Mesenteric fat pad (tissue), 1 donor: ENCODE measurements at places on chromosomes 13 and 19. TPM values are rescaled to one million over a fixed set of nuclear protein-coding genes. Genes with fewer than 3 reads are reported as not detected.

GRCh38 chr13:113143466-113144254 is 14.8 kb upstream of the PROZ start:
- DNase-seq = peak; percentile 87

DNA sequence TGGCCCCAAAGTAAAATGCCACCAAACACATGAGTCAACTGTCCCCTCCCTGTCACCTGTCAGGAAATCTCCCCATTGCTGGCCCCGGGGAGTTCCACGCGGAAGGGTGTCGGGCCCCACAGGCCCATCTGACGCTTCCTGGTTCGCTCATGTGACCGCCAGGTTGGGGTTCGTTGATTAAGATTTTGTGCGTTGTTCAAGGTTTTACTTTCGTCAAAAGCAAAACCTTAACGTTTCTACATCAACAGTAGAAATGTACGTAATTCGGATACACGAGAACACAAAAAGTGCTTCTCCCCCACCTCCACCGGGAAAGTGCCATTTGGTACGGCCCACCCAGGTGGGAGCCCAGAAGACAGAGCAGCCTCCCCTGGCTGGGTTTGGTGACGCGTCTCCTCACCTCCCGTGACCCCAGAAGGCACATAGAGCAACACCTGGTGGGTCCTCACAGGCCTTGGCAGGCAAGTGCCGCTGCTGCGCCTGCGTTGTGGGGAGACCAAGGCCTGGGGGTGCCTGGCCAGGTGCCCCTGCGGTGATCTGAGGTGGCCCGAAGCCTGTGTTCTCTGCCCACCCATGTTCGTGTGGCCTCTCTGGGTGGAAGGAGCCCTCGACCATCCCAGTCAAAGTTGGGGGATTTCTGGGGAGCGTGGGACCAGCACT is 161.6 kb downstream of the KDM4B start:
- DNase-seq = no peak

GRCh38 chr19:50803633-50804419 is 13.6 kb downstream of the ACP4 start:
- DNase-seq = no peak

DNA sequence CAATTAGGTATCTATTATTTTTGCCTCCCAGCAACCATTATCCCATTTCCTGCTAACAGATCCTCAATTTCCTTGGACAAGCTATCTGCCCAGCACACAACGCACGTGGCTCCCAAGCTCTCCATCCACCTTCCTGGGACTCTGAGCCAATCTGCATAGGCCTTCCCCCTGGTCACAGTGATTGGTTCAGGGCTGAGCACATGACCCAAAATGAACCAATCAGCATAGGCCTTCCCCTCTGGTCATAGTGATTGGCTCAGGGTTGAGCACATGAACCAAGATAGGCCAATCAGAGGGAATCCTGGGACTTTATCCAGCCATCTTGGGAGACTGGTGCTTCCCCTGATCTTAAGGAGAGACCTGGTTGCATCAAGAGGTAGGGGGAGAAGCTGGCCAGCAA is 5.8 kb downstream of the CPAMD8 start:
- DNase-seq = no peak

DNA sequence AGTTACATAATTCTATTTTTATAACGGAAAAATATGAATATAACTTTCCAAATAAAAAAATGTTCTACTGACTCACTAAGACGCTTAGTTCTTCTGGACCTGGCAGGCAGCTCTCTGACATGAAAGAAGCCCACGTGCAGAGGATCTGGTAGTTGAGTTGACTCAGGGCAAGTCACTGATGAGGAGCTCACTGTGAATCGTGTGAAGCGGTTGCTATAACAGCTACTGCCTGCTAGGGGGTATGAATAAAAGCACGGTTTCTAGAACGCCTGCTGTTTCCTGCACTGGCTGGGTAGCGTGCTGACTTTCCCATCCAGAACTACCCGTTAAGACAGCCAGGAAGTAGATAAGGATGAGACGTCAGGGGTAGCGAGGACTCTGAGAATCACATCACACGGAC is 54.7 kb upstream of the WASF3 start:
- DNase-seq = no peak

DNA sequence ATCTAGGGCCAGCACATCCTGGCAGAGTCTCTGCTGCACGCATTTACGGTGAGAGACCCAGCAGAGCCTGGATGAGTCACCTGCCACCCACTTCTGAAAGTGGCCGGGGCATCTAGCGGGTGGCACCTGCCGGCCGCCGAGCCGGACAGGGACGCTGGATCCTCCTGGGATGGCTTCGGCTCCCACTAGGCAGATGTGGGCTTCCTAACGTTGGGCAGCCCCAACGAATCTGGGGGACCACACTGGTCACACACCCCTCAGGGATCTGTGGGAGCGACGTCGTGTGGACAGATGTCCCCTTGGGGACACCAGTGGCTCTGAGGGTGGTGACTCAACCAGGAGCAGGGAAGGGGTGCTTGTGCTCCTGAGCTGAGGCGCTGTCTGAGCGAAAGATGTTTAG is 32.2 kb downstream of the TMEM255B start:
- DNase-seq = no peak

ZNF844 gene
- total RNA-seq = 3.0 TPM

SMIM44 gene
- not detected for total RNA-seq

IRGC gene
- total RNA-seq = not detected

PTPRH gene
- total RNA-seq = 1.00 TPM
